ENCODE measurements at places on chromosomes 2 and 18.

GRCh38 chr2:54048117-54048785 is 67.2 kb upstream of the ACYP2 start:
- no peak for DNase-seq
- H3K27ac ChIP-seq, result no peak overlapping the region
- H3K4me1 ChIP-seq, result peaks cover 16% of the 10 kb centered on the region
- no peaks in the 10 kb centered on the region for H3K27me3 ChIP-seq
- H3K36me3 ChIP-seq, result peaks cover 4% of the 10 kb centered on the region

- H3K4me3 ChIP-seq, result no peak overlapping the region
- no peak for DNase-seq
- H3K36me3 ChIP-seq, result no peaks in the 10 kb centered on the region
- H3K4me1 ChIP-seq, result no peaks in the 10 kb centered on the region
- H3K27ac ChIP-seq, result no peak overlapping the region
These were observed 145.1 kb downstream of the CDC42EP3 start for GRCh38 chr2:37526323-37526722.

DNA sequence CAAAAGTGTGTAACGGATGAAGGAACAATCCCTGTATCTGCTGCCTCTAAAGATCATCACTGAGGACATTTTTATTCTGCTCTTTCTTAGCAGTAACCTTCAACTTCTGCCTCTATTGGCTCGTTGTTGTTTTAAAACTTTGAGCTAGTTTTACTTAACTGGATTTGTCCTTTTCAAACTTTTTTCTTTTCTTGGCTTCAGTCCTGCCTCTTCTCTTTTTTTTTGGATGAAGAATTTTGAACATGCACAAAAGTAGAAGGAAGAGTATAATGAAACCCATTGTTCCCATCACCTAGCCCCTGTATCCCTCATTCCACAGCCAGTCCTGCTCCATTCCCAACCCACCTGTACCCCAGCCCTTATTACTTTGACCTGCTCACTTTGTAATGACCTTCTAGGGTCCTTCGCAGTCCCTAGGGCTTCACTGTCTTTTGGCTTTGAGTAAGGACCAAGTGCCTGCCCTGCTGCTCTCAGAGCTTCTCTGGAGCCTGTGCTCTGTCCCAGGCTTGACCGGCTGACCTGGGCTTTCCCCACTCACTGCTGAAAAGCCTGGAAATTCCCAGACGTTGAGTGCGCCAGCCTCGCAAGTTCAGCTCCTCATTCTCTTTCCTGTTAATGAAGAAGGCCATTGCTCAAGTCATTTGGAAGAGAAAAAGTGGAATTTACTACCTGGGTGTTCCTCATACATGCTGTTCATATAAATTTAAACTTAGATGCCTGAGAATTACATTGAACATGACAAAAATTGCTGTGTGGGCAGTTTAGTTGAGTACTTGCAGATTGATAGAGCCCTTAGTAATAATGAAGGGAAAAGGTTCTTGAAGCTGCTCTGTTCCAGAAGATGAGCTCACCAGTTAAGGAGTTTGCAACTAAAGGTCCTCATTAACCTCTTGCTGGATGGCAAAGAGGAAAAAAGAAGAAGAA is 149.3 kb upstream of the ALPP start:
- H3K4me3 ChIP-seq, result no peak overlapping the region
- H3K27ac ChIP-seq, result no peak overlapping the region
- DNase-seq, result no peak

GRCh38 chr18:59985289-59985688 is 85.5 kb downstream of the PMAIP1 start:
- no peak for DNase-seq
- peaks cover 8% of the 10 kb centered on the region for H3K27me3 ChIP-seq
- H3K36me3 ChIP-seq, result no peaks in the 10 kb centered on the region
- no peak overlapping the region for H3K4me3 ChIP-seq
- H3K27ac ChIP-seq, result no peak overlapping the region
- H3K4me1 ChIP-seq, result no peaks in the 10 kb centered on the region

DNA sequence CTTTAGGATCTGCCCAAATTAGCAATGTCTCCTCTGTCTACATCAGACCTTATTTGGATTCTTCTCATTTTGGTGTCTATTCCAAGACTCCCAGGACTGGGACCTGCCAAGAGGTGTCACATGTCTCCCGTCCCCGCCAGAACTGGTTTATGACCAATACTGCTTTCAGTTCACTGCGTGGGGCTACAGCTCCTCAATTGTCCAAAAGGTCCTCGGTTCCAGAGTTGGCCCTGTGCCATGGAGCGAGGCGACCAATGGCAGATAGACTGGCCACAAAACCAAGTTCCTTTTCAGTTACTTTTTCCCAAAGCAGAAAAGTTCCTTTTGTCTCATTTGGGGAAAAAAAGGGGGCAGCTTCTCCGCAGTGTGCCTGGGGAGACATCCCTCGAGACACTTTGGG is 144.1 kb upstream of the ZNF236 start:
- no peaks in the 10 kb centered on the region for H3K27me3 ChIP-seq
- H3K4me3 ChIP-seq, result no peak overlapping the region
- H3K27ac ChIP-seq, result no peak overlapping the region
- no peaks in the 10 kb centered on the region for H3K4me1 ChIP-seq

- no peaks in the 10 kb centered on the region for H3K27me3 ChIP-seq
- H3K27ac ChIP-seq, result no peak overlapping the region
- DNase-seq, result no peak
These were observed 223.3 kb upstream of the THUMPD2 start for GRCh38 chr2:40002339-40002738.

- peak; percentile 44 for DNase-seq
- H3K27ac ChIP-seq, result peak overlapping the region; percentile 74
- H3K27me3 ChIP-seq, result no peaks in the 10 kb centered on the region
- peak overlapping the region; percentile 35 for H3K4me3 ChIP-seq
These were observed 87.6 kb downstream of the PLCL1 start for GRCh38 chr2:197891897-197892442.

- peaks cover 59% of the 10 kb centered on the region for H3K36me3 ChIP-seq
- DNase-seq, result no peak
- no peaks in the 10 kb centered on the region for H3K27me3 ChIP-seq
- H3K4me1 ChIP-seq, result peaks cover 41% of the 10 kb centered on the region
- H3K27ac ChIP-seq, result peak overlapping the region; percentile 19
These were observed 32.0 kb downstream of the LPIN1 start for GRCh38 chr2:11778416-11778815.

- no peaks in the 10 kb centered on the region for H3K36me3 ChIP-seq
- H3K4me1 ChIP-seq, result peaks cover 95% of the 10 kb centered on the region
- DNase-seq, result no peak
- H3K27me3 ChIP-seq, result no peaks in the 10 kb centered on the region
These were observed 40.2 kb upstream of the EML4 start for GRCh38 chr2:42128721-42129486.
